ENCODE measurements at places on chromosomes 2 and 18.

DNA sequence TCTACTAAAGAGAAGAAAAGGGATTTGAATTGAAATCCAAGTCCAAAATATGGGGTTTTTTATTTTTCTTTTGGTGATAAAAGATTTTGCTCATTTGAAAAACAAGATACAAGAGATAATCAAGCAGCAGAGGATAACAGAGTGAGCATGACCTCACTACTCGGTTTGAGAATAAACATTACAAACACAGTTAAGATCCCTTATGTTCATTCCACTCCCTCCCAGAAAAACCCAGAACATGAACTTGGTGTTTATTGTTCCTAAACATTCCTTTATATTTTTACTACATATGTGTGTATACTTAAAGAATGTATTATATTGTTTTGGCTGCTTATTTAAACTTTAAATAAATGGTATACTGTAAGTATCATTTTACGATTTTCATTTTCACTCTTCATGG is 146.6 kb upstream of the CHAC2 start:
- no peak for DNase-seq

- no peak for DNase-seq
These were observed 261.7 kb upstream of the SLC14A2 start for GRCh38 chr18:45353530-45353929.

DNA sequence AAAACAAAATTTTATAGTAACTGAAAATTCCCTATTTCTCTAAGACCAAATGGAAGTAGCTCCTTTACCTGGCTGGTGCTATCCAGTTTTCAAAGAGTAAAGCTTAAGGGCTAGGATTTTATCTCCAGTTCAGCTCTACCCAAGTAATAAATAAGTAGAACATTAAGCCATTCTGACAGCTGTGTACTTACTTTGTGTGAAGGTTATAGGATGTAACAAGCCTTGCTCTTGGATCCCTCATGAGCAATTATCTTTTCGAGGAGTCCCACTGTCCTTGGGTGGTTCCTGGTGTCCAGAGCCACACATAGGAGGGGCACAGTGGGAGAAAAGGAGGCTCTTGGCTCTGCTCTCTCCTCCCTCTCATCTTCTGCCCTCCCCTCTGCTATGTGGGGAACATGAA is 45.5 kb downstream of the KIF5C start:
- no peak for DNase-seq

DNA sequence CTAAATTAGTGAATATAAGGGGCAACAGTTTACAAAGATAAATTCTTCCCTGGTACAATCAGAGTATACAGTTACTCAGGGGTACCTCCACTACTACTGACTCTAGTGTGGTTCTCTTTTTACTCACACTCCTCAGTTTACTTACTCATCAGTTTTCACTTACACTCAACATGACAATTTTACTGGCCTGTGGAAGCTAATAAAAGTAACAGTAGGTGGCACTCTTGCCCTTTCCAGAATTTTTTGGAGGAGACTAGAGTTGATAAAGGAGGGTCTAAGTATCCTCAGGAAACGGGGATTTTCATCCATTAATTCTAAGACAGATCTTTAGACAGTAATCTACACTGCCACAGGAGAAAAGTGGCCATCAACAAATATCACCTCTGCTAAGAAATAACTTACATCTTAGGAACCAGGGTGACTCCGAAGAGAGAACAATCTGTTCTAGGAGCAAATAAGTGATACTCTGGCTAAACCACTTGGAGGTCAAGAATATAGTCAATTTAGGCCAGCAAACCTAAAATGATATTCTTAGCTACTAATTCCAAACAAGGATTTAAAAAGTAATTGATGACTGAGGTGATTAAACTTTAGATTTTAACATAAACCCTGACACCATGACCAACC is 61.3 kb downstream of the ATL2 start:
- DNase-seq = no peak

DNA sequence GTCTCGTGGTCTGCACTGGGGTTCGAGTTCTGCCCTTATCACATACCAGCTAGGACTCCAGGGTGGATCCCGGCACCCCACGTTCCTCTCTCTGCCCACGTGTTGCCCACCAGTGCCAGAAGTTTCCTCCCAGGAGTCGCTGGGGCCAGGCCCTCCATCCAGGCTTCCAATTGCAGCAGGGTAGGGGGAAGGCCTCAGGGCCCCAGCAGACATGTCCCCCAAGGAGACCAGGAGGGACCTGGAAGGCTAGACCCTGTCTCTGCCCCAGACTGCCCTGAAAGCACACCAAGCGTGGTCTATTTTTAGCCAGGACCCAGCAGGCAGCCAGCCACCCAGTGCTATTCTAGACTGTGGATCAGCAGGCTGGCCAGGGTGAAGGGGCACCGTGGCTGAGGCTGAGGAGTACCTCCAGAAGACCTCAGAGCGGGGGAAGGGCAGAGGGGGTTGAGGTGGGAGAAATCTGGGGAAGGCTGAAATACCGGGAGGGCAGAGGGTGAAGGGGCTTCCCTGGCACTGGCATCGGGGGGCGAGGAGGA is 18.8 kb upstream of the TNS1 start:
- no peak for DNase-seq

DNA sequence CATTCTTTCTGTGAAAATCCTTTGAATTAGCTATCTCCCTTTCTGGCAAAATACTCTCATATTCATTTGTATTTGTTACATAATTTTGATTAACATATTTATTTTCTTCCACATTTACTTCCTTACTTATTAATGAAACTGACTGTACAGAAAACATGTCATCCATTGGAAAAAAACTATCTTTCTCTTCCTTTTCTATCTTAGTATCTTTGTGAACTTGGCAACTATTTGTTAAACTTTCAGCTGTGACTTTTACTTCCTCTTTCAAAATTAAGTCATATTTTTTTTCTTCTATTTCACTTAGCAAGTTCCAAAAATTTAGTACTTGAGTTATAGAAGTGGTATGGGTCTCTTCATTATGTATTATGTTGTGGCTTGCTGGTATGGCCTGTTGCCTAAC is 2.6 kb downstream of the RAD51AP2 start:
- no peak for DNase-seq

DNA sequence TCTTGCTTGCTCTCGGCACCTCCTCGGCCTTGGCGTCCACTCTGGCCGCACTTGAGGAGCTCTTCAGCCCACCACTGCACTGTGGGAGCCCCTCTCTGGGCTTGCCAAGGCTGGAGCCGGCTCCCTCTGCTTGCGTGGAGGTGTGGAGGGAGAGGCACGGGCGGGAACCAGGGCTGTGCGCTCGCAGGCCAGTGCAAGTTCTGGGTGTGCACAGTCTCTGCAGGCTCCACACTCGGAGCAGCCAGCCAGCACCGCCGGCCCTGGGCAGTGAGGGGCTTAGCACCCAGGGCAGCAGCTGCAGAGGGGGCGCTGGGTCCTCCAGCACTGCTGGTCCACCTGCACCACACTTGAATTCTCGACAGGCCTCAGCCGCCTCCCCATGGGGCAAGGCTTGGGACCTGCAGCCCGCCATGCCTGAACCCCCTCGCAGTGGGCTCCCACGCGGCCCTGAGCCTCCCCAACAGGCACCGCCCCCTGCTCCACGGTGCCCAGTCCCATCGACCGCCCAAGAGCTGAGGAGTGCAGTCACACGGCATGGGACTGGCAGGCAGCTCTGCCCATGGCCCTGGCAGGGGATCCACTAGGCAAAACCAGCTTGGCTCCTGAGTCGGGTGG is 411.2 kb upstream of the CHAC2 start:
- no peak for DNase-seq

DNA sequence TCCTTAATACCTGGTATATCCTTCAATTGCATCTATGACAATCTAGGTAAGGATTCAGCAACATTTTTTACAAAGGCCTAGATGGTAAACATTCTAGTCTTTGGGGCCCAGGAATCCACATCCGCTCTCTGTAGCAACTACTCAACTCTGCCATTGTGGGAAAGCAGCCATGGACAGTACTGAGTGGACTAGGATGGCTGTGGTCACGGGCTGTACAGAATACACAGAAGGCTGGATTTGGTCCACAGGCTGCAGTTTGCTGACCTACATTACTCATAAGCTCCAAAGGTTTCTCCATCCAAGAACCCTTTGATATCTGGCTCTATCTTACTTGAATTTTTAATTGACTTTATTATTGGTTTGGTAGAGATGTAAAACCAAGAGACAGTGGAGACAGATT is 418.3 kb upstream of the LRRTM1 start:
- DNase-seq = no peak

GRCh38 chr2:96953611-96953978 is 32.8 kb downstream of the FAM178B start:
- no peak for DNase-seq

DNA sequence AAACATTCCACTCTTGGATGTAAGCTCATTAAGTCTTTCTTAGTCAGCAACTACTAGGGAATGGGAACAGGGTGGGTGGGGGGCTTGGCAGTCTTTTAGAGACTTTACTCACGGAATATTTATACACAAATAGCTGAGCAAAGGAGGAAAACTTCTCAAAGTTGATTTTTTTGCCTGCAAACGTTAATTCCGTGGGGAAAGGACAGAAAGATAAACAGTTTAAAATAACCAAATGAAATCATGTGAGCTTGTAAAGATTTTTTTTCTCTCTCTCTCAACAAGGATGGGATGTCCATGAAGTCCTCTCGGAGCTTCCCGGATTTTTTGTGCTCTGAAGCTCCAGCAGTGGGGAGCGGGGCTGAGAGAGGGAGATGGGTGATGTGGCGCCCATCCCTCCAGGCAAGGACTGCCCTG is 32.2 kb upstream of the MAT2A start:
- no peak for DNase-seq

- DNase-seq = no peak
These were observed 23.3 kb downstream of the SLC14A2 start for GRCh38 chr18:45638544-45638943.
